ENCODE measurements at places on chromosomes 5 and 9. TPM values are rescaled to one million over a fixed set of nuclear protein-coding genes. Genes with fewer than 3 reads are reported as not detected.

The CERCAM gene
- 46.0 TPM for total RNA-seq

The DOCK2 gene
- 49.4 TPM for total RNA-seq

The PPP3R2 gene
- total RNA-seq = not detected

The BHMT2 gene
- 60.6 TPM for total RNA-seq

The GRXCR2 gene
- total RNA-seq = not detected

GRCh38 chr9:75064307-75065025 lies 23.5 kb downstream of the NMRK1 start:
- no peak for DNase-seq

GRCh38 chr5:77630114-77630680 lies 8.3 kb downstream of the OTP start:
- DNase-seq = no peak

- no peak for DNase-seq
Observed at GRCh38 chr9:98432134-98432533, 176.7 kb upstream of the TBC1D2 start.

GRCh38 chr9:69946800-69947437 lies 96.7 kb upstream of the MAMDC2 start:
- DNase-seq = no peak

GRCh38 chr5:171369056-171369455 lies 18.6 kb upstream of the NPM1 start:
- DNase-seq = peak; percentile 83

- no peak for DNase-seq
Observed at GRCh38 chr5:66960369-66961137, 236.0 kb downstream of the CD180 start.

DNA sequence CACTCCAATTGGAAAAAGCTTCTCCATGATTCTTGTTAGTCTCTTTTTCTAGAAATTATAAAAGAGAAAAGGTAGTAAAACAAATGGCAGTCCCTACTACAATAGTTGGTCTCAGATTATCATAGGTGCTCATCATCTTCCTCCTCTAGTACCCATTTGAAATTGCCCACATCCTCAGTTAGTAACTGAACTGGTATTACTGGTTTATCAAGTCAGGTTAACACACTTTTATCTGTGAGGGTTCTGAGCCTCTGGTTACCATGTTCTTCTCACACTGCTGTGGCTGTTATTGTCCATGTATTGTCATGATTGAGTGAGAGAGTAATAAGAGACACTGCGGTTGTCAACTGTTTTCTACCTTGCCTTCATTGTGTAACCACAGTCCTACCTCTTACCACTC lies 901.7 kb downstream of the TLE1 start:
- DNase-seq = no peak

- DNase-seq = no peak
Observed at GRCh38 chr5:107012371-107012770, 658.4 kb downstream of the EFNA5 start.

- no peak for DNase-seq
Observed at GRCh38 chr5:6576861-6577501, 55.9 kb downstream of the NSUN2 start.

DNA sequence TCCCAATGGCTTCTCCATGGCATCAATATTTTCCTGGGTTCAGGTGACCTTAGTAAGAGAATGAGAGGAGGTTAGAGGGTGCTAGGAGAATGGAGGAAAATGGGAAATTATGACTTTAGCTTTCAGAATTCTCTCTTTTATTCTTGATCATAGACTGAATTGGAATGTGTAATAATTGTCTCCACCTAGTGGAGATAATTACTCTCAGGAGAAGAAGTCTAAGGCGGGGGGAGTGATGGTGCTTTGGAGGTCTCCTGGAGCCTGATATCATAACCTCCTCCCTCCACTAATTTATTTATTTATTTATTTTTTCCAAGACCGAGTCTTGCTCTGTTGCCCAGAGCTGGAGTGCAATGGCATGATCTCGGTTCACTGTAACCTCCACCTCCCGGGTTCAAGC lies 221.3 kb downstream of the GRIA1 start:
- DNase-seq = no peak

Data from mesenteric fat pad (tissue), 1 donor.